ENCODE measurements at places on chromosomes 13 and 19.

DNA sequence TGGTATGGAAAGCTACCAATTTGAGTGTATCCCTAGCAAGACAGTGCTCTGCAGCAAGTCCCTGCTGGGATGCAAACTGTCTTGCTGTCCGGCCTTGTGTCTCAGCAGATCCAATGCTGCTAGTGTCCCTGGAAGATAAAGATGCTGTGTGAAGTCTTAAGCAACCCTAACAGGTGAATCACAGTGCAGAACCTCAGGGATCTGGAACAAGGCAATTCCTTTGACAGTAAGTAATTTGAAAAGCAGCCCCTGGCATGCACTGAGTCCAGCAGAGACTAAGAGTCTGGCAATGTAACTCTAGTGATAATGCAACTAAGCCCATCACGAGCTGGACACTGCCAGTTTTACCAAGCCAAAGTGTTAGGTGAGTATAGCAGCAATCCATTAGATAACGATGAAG lies 1.7 kb upstream of the UCHL3 start:
- no peak for DNase-seq

DNA sequence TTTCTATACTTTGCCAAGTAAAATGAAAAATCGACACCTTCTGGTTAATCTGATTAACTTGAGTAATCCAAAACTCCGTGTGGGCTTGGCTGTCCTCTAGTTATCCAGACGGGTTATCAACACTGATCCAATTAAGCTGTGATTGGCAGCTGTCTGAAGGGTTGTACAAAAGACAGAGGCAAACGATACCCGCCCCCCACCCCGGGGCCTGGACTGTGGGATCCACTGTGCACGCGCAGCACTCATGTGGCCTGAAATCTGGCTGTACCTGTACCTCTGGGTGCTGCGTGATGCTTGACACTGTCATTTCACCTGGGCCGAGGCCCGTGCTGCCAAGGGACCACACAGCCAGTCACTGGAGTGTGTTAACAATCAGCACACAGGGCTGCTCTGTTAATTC lies 53.5 kb downstream of the COL4A2 start:
- DNase-seq, result no peak

GRCh38 chr13:22536851-22537250 lies 643.9 kb upstream of the SGCG start:
- DNase-seq, result no peak

DNA sequence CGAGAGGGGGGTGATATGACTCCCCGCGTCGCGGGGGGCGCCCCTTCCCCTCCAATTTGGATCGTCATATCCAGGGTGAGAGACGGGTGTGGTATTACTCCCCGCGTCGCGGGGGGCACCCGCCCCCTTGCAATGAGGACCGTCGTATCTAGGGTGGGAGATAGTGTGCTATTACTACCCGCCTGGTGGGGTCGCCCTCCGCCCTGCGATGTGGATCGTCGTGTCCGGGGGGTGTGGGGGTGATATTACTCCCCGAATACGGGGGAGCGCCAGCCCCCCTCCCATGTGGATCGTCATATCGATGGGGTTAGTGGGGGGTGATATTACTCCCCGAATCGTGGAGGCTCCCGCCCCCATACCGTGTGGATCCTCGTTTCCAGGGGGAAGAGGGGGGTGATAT lies 29.2 kb upstream of the RGCC start:
- DNase-seq, result peak; percentile 18

DNA sequence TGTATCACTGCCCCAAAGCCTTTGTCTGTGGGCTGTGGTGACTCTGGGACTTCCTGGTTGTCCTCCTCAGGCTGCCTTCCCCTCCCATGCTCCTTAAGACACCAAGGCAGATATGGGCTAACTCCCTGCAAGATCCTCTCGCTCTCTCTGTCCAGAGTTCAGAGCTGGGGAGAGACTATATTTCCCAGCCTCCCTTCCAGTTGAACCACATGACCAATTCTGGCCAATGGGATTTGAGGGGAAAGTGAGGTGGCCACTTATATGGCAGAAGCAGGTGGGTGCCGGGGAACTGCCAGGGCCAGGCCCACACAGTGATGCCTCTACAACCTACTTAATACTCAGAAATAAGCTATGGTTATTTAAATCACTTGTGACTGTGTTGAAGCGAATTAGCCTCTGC lies 16.2 kb upstream of the ANGPTL8 start:
- DNase-seq, result no peak

DNA sequence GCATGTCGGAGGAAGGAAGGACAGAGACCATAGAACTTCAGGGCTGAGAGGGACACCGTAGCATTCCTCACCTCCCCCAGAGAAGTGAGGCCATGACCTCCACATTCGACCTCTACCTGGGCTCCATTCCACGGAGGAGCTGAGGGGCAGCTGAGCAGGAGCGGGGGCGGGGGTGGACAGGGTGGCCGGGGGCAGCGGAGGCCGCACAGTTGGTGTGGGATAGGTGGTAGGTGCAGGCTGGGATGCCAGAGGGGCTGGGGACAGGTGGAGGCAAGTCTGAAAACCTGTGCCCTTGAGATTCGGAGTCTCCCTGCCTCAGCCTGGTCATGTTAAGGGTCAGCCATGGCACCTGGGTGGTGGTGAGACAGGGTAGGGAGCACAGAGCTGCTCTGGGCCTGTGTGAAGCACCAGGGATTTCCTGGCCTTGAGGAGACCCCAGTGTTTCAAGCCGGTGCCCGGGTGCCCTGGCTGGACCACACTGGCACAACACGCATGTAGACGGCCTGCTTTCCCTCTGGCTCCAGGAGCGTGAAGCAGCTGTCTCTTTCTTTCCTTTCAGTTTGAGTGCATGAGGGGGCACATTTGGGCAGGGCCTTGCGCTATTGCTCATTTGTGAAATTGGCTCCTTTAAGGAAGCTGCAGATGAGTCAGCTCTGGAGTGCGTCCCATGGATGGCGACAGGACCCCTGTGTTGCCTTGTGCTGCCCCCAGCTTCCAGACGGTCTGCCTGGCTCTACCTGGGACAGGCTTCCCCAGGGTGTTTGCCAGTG lies 51.8 kb downstream of the TSSK6 start:
- DNase-seq, result no peak

DNA sequence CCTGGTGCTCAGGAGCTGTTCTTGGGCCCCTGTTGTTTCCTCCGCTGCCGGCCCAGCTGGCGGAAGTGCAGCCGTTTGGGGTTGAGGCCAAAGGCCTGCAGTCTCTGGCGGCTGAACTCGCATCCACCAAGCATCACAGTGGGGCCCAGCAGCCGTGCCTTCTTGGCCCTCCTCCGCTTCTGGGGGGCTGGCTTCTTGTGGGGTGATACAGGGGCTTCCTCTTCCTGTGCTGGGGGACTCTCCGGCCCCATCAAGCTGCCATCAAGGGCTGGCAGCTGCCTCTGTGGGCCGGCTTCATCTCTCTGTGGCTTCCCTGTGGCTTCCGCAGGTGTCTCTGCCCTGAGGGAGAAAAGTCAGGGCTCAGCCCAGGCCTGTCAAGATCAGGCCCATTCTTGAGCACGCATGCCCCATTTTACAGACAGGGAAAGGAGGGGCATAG lies 10.3 kb downstream of the ATG4D start:
- no peak for DNase-seq

Data from stimulated activated CD4-positive, alpha-beta T cell treated with anti-CD3 and anti-CD28 coated beads, TNF-alpha, amount 100 ng/mL, for 4 hours (primary cell).